ENCODE measurements at places on chromosomes 13 and 19. TPM values are rescaled to one million over a fixed set of nuclear protein-coding genes. Genes with fewer than 3 reads are reported as not detected.

DNA sequence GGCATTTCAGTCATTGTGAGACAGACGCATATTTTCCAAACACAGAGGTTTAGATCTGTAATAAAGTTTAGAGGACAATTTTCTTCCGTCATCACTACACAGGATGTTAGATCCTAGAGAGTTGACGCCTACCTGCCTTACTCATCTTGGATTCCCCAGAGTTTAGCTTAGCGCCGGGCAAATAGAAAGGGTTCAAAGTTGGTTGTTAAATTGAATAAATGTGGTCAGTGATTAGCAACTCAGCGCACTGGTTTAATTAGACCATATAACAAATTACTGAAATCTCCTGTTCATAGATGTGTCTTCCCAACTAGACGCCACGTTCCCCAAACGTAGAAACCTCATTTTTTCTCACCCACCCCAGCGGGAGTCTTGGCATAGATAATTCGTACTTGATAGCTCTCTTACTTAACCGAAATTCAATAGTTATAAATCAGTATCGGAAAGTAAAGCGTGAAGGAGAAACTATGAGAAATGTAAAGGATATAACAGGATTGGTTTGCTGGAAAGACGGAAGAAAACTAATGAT is 726 bp upstream of the UFM1 start:
- peak; percentile 39 for DNase-seq

Gene GPR4
- not detected for total RNA-seq

DNA sequence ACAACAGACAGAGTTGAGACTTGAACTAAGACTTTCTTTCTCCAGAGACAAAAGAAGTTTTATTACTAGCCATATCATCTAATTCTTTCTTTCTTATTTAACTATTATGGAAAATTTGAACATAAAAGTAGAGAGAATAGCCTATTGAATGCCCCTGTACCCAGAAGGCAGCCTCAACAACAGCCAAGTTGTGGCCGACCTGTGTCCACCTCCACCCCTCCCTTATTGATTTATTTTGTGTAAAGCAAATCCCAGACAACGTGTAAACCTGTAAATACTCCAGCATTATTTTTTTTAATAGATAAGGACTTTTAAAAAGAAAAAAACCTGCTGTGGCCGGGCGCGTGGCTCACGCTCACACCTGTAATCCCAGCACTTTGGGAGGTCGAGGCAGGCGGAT is 26.1 kb upstream of the FXYD3 start:
- no peak for DNase-seq

Gene SSBP4
- total RNA-seq, result 64.2 TPM

DNA sequence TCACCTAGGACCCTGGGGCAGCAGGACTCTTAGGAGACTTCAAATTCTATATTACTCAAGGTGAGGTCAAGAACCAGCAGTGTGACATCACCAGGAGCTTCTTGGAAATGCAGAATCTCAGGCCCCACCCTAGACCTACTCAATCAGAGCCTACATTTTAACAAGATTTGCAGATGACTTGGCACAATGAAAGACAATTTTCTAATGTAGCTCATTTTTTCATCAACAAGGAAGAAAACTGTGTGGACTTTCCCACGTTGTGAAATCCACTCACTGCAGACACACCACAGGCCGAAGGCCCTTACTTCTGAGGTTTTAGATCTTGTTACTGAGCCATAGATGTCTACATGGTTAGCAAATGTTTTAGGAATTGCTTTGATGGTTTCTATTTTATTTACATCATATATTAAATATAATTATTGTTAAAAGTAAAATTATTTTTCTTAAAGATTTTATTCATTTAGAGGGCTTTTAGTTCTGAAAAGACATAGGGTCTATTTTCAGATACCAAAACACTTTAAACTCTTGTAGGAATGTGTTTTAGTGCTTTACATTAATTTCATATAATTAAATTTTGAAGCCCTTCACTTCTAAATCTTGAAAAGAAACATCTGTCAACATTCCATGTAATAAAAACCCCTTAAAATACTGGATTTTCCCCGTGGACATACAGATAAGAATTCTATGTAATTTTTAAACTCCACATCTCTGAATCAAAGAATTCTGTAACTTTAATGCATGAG is 18.5 kb upstream of the STARD13 start:
- no peak for DNase-seq

- DNase-seq, result no peak
Observed at GRCh38 chr13:112618501-112618900, 30.5 kb upstream of the TUBGCP3 start.

GRCh38 chr19:41297628-41298347 is 12.2 kb upstream of the CCDC97 start:
- peak; percentile 19 for DNase-seq
